ENCODE measurements at places on chromosomes 7 and 10.

GRCh38 chr7:80859272-80859970 is 59.4 kb downstream of the SEMA3C start:
- DNase-seq, result peak; percentile 89

DNA sequence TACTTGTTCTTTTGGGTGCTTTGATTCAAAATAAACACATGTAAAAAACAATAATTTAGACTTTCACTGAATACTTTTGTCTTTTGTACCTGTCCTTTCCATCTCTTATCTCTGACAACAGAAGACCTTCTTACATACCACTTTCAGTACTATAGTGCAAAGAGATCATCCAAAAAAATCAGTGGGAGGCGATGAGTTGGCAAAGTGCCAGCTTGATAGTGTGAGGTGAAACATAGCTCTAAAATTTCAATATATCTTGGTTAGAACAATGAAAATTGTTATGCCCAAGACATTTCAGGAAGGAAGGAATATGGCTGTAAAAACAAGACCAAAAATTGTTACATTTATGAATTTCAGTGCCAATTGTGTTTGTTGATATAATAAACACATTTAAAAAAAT is 390.2 kb upstream of the COBL start:
- DNase-seq, result no peak

DNA sequence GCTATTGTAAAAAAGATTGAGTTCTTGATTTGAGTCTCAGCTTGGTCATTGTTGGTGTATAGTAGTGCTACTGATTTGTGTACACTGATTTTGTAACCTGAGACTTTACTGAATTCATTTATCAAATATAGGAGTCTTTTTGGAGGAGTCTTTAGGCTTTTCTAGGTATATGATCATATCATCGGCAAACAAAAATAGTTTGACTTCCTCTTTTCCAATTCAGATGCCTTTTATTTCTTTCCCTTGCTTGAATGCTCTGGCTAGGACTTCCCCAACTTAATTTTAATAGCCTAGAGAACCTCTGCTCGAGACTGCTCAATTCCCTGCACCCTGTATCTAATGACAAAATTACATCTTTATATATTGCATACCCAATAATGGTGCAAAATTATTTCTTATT is 154.4 kb downstream of the CCDC7 start:
- DNase-seq, result no peak

GRCh38 chr7:75738975-75739795 is 444 bp upstream of the HIP1 start:
- DNase-seq, result peak; percentile 99

- no peak for DNase-seq
Measured at GRCh38 chr10:14660831-14661230, 113.9 kb downstream of the FAM107B start.

DNA sequence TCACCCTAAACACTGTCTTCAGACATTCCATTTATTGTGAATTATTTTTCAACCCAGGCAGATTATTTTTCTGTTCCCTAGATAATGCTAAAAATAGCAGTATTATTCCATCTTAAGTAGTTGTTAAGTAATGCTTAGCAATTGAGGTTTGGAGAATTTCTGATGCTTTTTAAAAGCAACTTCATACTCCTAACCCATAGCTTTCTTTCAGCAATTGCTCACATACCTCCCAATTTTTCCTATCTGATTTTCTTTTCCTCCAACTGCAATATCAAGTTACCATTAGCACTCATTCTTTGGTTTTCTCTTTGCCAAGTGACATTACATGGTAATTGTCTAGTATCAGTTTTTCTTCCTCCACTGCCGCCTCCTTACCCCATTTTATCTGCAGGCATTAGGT is 104.7 kb downstream of the GPR85 start:
- DNase-seq, result peak; percentile 42

- no peak for DNase-seq
Measured at GRCh38 chr10:3535001-3535400, 250.0 kb downstream of the KLF6 start.

DNA sequence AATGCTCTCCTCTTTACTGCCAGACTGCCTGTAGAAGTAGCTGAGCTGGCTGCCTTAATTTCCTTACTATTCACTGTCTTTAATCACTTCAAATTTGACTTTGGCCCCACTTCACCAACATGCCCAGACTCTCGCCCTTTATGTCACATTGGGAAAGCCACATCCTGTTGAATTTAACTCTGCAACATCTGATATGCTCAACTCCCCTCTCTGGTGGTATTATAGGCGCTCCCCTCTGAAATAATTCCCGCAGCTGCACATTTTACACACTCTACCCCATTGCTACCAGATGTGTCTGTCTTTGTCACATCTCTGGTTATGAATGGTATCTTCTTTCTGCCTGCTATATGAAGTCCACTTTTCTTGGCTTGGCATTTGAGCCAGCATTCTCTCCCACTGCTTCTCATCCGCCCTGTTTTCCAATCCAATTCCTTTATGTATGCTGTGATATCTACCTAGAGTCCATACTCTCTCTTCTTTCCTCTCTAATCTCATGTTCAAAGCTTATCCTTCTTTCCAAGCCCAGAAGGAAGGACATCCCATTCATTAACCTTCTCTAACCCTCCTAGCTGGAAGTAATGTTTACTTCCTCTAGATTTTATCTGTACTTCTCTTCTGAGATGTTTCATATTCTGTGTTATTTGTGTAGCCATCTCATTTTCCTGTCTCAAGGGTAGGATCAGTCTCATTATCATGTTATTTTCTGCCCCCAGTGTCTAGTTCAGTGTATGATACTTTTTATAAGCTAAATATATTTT is 134.5 kb downstream of the ST7 start:
- no peak for DNase-seq

GRCh38 chr7:67518580-67518979 is 521.9 kb downstream of the TYW1 start:
- DNase-seq, result no peak

DNA sequence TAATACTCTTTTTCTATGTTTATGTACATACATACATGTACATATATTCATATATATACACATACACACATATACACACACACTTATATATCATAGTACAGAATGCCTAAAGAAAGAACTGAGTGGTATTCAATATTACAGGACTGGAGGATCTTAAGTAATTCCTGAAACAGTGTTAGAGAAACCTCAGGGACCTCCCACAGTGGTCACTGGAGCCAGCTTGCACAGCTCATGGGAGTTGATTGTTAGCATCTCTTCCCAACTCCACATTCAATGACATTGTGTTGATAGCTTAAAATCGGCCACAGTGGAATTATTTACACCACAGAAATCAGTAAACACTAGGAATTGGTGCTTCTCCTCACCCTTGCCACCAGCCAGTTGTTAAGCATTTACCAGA is 6.0 kb downstream of the LRRC17 start:
- no peak for DNase-seq

GRCh38 chr10:58282615-58283014 is 13.7 kb downstream of the CISD1 start:
- DNase-seq, result no peak

DNA sequence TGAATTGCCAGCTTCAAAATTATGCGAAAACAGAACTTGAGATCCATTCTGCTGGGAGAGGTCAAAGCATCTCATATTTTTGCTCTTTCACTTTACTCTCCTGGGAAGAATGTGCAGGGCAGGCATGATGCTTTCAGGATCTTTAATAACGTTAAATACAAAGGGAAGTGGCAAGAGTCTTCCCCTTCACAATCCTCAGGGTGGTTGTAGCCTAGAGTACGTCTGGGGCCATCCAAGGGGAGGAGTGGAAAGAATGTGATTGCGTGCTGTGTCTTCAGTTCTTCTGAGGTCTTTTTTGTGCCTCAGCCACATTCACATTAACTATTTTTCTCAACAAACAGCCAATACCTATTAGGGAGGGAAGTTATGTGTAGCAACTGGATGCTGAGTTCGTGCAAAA is 207.3 kb downstream of the HGF start:
- DNase-seq, result peak; percentile 2

GRCh38 chr10:10213237-10213636 is 804.4 kb upstream of the CELF2 start:
- DNase-seq, result no peak

- DNase-seq, result peak; percentile 36
Measured at GRCh38 chr10:30493609-30494530, 59.9 kb downstream of the MAP3K8 start.

- peak; percentile 71 for DNase-seq
Measured at GRCh38 chr10:79242620-79243152, 104.6 kb upstream of the PPIF start.

- no peak for DNase-seq
Measured at GRCh38 chr10:62632071-62632809, 172.3 kb upstream of the ADO start.

- no peak for DNase-seq
Measured at GRCh38 chr10:82953909-82954308, 1078.9 kb downstream of the NRG3 start.

DNA sequence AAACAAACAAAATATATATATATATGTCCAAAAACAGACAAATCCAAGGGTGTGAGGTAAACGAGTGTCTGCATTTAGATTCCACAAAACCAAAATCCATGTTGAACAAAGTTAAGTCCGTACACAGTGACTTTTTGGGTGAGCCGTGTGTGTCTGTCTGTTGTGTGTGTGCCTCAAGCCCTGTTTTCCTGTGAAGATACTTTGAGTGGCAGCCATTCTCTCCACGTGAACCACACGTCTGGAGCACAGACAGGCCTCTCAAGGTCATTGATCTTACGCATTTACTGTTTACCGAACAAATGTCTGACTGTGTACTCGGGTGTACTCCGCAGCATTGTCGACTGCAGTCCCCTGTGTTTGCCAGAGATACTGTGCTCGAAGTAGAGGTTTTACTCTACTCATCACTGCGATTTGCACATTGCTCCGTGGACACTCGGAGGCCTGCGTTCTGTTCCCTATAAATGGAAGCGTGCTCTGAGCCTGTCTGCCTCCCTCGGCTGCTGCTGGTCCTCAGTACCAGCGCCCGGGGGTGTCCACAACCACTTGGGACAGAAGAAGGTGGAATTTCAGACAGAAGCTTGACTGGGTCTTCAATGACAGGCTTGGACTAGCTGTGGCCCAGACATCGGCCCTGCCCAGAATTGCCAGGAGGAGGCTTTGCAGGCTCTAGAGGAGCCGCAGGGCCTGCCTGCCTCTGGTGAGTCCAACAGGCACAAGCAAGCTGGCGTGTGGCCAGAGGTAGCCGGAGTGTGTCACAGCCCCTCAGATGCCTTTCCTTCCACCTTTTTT is 22.1 kb downstream of the CYP17A1 start:
- peak; percentile 36 for DNase-seq

DNA sequence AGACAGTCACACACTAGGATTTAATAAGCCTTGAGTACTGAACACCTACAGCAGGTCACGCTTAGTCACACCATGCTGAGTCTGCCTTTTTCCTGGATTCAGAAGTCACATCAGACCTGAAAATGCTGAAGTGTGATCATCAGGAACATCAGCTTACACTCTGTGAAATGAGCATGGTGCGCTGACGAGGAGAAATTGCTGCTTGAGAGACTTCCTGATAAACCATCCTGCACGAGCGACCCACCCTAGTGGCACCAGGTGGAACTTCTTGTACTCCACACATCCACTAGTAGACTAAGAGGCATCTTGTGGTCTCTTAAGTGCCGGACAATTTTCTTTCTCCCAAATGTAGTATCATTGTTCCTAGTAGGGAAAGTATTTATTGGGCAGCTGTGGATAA is 51.8 kb upstream of the MRLN start:
- DNase-seq, result no peak

- DNase-seq, result no peak
Measured at GRCh38 chr7:146701166-146701565, 584.6 kb downstream of the CNTNAP2 start.

DNA sequence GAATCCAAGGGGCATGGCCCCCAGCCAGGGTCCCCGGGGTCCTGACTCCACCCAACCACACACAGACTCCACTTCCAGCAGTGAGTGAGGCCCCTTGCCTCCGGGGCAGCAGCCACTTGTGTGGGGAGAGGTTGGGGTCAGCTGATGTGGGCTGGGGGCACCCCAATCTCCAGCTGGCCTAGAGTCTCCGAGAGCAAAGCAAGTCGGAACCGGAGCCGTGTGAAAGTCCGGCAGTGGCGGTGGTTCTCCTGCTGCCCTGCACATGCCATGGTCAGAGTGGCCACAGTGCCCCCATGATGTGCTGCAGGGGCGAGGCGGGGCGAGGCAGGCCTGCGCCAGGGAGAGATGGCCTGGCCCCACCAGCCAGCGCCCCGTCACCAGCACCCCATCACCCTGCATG is 74.6 kb downstream of the PDGFA start:
- no peak for DNase-seq

DNA sequence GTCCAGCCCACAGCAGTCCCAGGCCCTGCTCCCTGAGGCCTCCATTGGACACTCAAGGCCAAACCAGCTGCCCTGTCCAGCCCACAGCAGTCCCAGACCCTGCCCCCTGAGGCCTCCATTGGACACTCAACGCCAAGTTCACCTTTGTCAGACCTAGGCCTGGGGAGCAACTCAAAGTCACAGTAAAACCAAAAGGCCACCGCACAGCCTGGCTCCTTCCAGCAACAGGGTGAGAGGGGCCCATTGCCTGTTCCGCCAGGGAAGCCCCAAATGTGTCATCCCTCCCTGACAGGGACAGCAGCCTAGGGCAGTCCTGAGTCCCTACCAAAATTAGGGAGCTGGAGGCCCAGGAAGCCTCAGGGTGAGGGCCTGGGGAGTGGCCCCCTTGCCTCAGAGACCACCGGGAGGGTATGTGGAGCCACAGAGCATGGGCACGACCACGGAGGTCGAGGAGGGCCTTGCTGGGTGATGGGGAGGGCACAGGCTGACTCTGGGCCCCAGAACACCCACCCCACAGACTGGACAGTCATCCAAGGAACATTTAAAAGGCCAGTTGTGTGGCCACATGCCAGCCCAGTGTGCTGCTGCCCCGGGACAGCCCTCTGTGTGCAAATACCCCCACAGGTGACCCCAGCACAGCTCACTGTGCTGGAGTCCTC is 66.5 kb upstream of the PPP2R2D start:
- DNase-seq, result no peak

- no peak for DNase-seq
Measured at GRCh38 chr10:53957401-53957800, 843.6 kb downstream of the PCDH15 start.

DNA sequence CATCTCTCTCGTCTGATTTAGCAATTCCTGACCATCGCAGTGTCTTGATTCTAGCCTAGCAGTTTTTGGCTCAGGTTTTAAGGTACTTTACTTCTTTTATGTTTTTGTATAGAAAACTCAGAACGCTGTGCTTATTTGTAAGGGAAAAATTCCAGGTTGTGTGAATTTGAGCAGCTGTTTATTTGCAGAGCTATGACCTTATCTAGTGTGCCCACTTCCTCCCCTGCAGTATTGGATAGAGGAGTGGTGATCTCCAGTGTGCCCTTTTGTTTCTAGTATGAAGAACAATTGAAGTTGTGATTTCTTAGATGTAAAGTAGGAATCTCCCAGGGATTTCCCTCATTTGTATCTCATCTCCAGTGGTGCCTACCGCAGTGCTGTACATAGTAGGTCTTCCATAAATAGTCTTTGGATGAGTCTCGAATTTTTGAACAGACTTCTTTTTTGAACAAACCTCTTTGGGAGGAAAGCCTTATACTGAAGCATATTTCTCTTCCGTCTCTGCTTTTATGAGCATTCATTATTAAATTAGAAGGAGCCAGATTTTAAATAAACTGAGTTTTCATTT is 40.0 kb downstream of the GARS1 start:
- no peak for DNase-seq
